ENCODE measurements at places on chromosomes 3 and 15. TPM values are rescaled to one million over a fixed set of nuclear protein-coding genes. Genes with fewer than 3 reads are reported as not detected.

Gene LSAMP
- 2.1 TPM for total RNA-seq

GRCh38 chr3:190325923-190326322, 3.7 kb upstream of the CLDN1 start:
- no peak for DNase-seq

GRCh38 chr15:86572368-86572841, 492.7 kb downstream of the AGBL1 start:
- no peak for DNase-seq

Gene RAP2B
- total RNA-seq, result 4.9 TPM

GRCh38 chr15:74212494-74212893, 9.9 kb upstream of the STRA6 start:
- DNase-seq, result no peak
